ENCODE measurements at places on chromosomes 6 and 20. TPM values are rescaled to one million over a fixed set of nuclear protein-coding genes. Genes with fewer than 3 reads are reported as not detected.

Gene GPX5
- not detected for total RNA-seq

Gene CALHM6
- total RNA-seq = 0.39 TPM

Gene PAK5
- total RNA-seq = not detected

Gene PTK7
- total RNA-seq = 4.8 TPM

Gene PBOV1
- not detected for total RNA-seq

Gene TRIM40
- not detected for total RNA-seq

Gene MPC1
- 5.3 TPM for total RNA-seq

Gene TFAP2B
- not detected for total RNA-seq

Gene RBBP8NL
- total RNA-seq = 0.24 TPM

Gene GTSF1L
- total RNA-seq = not detected

Gene CD93
- total RNA-seq = not detected

Gene PAQR8
- 1.1 TPM for total RNA-seq

Gene SLC22A16
- total RNA-seq = not detected

Gene OR12D3
- not detected for total RNA-seq

Gene HCK
- total RNA-seq = 0.12 TPM

Gene LPA
- total RNA-seq = 0.02 TPM

Gene C20orf202
- not detected for total RNA-seq

Gene TRIM38
- 1.9 TPM for total RNA-seq

Gene MBOAT1
- total RNA-seq = 3.2 TPM

Gene MYB
- 0.98 TPM for total RNA-seq

Gene TUBB2B
- 13.4 TPM for total RNA-seq

Gene DEFB124
- not detected for total RNA-seq

Gene LY6G6C
- not detected for total RNA-seq

Gene PSMB8
- total RNA-seq = 21.7 TPM

Gene POPDC3
- total RNA-seq = 26.4 TPM

Gene EEF1E1
- total RNA-seq = 61.2 TPM

Gene CAP2
- 15.2 TPM for total RNA-seq

Gene LSM2
- 60.4 TPM for total RNA-seq

Gene RSPO3
- total RNA-seq = 91.7 TPM

Gene SMPDL3A
- 3.0 TPM for total RNA-seq

Gene REPS1
- 24.7 TPM for total RNA-seq

Gene MYBL2
- 76.0 TPM for total RNA-seq

Gene EPM2A
- 3.4 TPM for total RNA-seq
